CD8-positive, alpha-beta T cell (primary cell): ENCODE measurements at places on chromosomes 4 and X.

DNA sequence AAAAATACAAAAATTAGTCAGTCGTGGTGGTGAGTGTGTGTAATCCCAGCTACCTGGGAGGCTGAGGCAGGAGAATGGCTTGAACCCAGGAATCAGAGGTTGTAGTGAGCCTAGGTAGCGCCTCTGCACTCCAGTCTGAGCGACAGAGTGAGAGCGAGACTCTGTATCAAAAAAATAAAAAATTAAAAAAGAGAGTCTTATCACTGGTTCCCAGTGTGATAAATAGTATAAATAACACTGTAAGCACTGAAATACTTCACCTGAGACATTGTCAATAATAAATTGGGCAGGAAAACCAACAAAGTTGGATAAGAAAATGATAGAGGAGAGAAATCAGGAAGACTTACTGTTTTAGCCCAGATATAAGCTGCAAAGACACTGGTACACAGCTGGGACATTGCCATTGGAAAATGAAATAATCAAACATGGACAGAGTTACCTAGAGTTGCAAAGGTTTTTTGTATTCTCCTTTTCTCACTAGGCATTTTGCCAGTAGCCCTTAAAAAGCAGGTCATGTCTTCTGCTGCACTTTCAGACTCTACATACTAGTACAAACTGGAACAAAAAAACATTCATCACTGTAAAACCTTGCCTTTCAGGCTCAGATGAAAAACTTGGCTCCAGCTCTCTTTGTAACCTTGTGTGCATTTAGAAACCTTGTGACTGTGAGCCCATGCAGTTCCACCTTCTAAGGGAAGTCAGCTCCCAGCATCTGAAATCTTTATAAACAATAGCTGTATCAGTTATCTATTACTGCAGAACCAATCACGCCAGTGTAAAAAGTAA, 55.0 kb upstream of the PPP1R2C start:
- no peak for DNase-seq

DNA sequence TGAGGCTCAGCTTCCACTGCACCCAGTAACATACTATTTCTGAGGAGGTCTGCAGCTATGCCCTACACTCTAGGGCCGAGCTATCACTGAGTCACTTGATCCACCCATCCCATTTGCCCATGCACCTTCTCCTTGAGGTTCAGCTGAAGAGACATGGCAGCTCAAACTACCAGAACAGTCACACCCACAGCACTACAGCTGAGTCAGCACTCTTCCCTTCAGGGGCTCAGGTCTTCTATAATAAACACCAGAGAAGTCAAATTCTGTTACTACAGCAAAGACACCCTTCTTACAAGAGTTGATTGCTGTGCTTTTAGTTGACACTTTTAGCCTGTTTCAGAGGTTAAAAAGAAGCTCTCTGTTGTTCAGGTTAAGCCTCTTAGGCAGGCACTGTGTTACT, 1696.4 kb upstream of the ADGRL3 start:
- DNase-seq, result no peak

GRCh38 chr4:71941001-71941400, 90.8 kb upstream of the NPFFR2 start:
- no peak for DNase-seq

- DNase-seq, result no peak
Observed at GRCh38 chrX:113741744-113742143, 842.1 kb upstream of the HTR2C start.

- DNase-seq, result no peak
Observed at GRCh38 chr4:133137571-133137970, 11.5 kb upstream of the PCDH10 start.

- no peak for DNase-seq
Observed at GRCh38 chrX:110557864-110558263, 199.2 kb downstream of the RTL9 start.

- DNase-seq, result no peak
Observed at GRCh38 chr4:7487502-7487901, 52.8 kb upstream of the PSAPL1 start.

DNA sequence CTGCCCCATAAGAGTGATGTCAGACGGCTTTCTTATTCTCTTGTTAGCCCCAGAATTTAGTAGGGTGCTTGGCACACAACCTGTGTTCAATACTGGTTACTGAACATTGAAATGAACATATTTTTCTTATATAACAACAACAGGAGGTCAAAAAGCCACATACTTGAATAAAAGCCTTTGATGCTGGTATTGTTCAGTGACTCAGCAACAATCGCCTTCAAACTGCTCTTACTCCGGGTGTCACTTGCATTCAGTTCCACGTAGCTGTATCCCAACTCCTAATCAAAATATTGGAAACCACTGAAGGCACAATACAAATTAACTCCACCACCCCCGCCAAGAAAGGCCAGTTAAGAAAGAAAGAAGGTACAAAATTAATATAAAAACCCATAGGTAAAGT, 61.5 kb downstream of the RFC1 start:
- DNase-seq, result no peak
